ENCODE measurements at places on chromosomes 3 and 15.

DNA sequence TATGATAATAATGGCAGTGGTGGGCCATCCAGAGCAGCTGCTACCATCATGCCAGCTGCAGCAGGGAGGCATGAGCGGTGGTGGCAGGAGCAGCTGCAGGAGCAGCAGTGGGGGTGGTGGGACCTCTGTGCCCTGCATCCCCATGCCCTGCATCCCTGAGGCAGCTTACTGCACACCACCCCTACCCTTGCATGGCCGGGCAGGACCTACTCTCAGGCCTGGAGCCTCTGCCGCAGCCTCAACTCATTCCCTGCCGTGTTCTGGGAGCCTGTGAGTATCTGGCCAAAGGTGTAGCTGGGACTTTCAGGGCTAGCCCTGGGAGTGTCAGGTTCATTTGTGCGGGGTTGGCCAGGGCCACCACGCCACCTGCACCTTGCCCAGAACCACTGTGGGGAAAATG is 3.3 kb upstream of the XCR1 start:
- DNase-seq, result no peak

DNA sequence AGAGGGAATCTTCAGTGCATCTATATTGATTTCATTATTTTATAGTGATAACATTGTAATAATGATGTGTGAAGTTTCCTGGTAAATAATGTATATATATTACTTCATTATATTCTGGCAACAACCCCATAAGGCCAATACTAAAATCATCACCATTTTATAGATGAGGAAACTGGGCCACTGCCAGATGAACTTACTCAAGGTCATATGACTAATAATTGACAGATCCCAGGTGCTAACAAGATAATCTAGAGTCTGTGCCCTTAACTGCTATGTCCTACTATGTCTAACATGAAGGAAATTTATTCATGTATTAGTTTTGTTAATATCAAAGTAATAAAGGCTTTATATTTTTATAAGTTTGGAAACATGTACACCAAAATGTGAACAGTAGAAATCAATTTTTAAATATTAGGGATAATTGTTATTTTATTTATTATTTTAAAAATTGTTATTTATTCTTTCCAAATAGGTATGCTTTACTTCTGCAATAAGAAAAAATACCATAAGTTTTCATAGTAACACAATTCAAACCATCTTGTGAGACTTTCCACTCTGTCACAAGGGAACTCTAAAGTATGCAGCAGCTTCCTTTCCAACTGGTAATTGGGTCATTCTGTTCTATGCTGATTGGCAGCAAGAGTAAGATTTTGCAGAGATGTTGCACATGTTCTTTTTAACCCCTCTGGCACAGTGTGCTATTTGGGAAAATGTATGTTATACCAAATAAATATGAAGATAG is 90.8 kb upstream of the CMC1 start:
- no peak for DNase-seq

DNA sequence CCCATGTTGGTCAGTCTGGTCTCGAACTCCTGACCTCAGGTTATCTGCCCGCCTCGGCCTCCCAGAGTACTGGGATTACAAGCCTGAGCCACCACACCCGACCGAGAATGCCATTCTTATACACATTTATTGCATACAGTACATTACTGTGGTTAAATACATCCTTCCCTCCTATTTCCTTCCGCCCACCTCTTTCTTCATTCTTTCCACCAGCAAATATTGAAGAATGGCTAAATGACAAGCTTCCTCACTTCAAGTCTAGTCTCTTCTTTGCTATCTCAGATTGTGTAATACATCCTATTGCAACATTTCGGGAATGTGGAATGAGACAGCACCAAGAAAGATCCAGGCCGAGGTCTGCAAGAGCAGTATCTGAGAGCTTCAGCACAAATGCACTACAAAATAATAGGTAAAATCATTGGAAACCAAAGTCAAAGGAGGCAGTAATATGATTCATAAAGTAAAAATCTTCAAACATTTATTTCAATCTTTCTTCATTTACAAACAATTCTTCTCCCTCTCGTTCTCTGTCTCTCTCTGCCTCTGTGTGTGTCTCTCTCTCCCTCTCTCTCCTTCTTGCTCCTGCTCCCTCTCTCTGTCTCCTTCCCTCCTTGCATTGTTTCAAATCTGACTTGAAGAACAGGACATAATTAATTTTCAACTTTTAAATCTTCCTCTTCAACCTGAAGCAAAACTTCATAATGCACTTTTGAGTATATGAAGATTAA is 94.7 kb upstream of the TGFBR2 start:
- DNase-seq, result no peak

GRCh38 chr3:20123131-20123652 is 62.8 kb downstream of the SGO1 start:
- DNase-seq, result no peak
